Calu3 (cell line): ENCODE measurements at places on chromosomes 7 and 10.

GRCh38 chr7:89265631-89266030, 470.1 kb upstream of the TEX47 start:
- DNase-seq, result no peak

GRCh38 chr10:17064435-17064834, 65.2 kb downstream of the CUBN start:
- no peak for DNase-seq

- DNase-seq, result no peak
These were observed 205.2 kb downstream of the SEC23IP start for GRCh38 chr10:120097766-120098165.

DNA sequence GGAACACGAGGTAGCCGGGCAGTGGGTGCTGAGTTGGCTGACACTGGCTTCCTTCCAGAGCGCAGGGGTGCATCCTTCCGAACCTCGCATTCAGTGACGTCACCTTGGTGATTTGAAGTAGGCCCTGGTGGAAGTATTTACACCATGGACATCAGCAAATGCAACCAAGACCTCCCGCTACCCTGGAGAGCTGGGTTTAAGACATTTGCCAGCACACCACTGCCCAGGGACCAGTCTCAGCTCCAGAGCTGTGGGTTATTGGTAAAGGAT, 106.4 kb upstream of the GPR26 start:
- DNase-seq, result no peak

DNA sequence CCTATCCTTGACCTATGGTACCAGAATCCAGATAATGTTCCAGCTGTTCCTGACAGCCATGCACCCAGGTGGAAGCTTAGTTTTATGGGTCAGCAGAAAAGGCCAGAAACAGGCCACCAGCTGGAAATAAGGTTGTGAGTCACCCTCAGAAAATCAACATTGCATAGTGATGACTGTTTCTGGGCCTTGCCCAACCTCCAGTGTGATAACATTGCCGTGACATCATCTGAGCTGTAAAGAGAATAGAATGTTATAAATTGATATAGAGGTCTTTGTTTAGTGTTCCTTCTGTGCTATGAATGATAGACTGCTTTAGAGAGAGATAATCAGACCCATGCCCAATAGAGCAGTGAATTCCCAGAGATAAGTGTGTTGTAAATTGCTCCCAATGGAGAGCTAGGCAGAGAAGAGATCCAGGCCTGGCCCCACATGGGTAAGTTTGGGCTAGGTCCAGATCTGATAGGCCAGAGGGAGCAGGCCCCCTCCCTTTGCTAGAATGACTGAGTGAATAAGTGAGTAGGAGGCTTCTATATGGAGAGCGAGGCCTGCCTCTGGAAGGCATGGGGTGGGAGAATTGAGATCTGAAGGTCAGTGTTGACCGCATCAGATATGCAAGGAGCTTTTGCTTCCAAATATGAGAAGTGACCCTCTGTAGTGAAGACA, 14.2 kb upstream of the HPS1 start:
- peak; percentile 51 for DNase-seq

DNA sequence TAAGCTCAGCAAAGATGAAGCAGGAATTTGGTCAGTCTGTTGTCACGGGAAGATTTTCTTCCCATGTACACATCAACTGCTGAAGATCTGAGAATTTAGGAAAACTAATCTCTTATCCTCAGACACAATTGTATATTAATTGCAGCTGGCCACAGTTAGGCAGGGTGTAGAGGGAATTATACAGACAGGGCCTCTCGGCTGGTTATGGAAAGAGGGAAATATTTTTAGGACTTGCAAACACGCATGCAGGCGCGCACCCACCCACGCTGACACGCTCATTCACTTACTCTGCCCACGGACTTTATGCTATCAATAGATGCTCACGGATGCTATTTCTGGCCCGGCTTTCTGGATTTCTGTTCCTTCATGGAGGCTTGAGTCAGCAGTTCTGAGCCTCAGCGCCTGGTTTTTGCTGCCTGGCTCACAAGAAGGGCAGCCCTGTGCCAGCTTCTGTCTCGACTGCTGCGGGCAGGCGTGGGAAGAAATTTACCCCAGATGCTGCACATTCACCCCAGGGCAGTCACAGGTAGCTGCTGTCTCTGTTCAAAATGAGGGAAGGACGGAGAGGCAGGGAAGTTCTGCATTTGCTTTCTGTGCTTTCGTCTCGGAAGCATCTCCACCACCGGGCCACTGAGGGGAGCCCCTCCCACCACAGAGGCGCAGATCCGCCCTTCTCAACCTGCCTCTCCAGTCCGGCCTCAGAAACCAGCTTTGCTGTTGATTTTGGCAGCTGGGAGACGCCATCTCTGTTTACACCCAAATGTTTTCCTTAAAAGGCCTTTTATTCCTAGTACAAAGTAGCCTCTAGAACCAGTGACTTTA, 116.3 kb upstream of the BTBD16 start:
- DNase-seq, result no peak

GRCh38 chr7:106914018-106914607, 49.0 kb downstream of the PIK3CG start:
- DNase-seq, result no peak

GRCh38 chr10:34651416-34652195, 163.5 kb downstream of the PARD3 start:
- no peak for DNase-seq

GRCh38 chr7:54814401-54814800, 55.4 kb upstream of the SEC61G start:
- DNase-seq, result no peak

GRCh38 chr10:106931159-106931852, 233.2 kb downstream of the SORCS1 start:
- DNase-seq, result no peak

DNA sequence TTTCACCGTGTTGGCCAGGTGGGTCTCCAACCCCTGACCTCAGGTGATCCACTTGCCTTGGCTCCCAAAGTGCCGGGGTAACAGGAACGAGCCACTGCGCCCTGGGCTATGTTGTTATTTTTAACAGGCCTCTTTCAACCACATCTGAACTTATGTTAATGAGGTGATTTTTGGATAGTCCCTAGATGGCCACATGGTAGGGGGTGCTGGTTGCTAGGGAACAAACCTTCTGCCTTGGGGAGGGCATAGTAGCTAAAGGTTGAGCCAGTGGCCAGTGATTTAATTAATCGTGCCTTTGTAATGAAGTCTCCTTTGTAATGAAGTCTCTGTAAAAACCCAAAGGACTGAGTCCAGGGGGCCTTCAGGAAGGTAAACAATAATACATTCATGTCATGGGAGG, 9.1 kb downstream of the COMTD1 start:
- DNase-seq, result no peak

DNA sequence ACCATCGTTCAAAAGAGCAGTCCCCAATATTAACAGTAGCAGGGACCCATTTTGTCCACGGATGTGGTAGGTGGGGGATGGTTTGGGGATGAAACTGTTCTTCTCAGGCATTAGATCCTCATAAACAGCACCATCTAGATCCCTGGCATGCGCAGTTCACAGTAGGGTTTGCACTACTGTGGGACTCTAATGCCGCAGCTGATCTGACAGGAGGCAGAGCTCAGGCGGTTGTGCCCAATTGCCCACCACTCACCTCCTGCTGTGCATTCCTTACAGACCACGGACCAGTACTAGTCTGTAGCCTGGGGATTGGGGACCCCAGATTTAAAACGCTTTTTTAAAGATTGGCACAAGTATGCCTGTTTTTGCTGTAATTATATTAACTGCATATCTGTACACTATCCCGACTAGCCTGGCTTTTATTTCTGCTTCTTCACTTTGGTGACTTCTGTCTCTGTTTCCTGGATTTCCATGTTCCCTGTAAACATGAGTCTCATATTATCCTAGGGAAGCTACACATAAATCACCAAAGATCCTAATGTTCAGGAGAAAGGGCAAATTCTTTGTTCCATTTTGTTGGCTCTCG, 163.3 kb upstream of the AKR1E2 start:
- DNase-seq, result peak; percentile 67

- DNase-seq, result no peak
These were observed 174.4 kb upstream of the PCLO start for GRCh38 chr7:83337050-83337449.

DNA sequence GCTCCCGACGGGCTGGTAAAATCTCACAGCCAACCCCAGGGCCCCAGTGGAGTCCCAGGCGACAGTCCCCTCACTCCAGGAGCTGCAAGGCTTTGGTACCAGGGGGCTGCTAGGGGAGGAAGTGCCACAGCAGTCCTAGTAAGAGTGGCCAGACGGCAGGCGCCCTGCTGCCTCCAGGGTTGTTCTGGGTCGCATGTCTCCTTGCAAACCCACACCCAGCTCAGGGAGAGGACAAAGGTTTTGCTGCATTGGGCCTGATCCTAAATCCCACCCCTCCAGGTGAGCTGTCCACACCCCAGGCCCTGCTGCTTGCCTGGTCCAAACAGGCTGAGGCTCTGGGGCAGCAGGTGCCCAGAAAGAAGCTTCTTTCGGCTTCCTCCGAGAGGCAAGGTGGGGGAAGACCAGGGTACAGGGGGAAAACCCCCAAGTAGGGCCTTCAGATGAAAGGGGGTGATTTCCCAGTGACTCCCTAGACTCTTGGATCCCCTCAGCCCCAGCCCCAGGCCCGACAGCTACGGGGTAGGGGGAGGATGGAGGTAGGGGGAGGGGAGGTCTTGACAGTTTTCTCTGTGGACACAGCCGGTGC, 4.2 kb upstream of the KCP start:
- DNase-seq, result no peak

DNA sequence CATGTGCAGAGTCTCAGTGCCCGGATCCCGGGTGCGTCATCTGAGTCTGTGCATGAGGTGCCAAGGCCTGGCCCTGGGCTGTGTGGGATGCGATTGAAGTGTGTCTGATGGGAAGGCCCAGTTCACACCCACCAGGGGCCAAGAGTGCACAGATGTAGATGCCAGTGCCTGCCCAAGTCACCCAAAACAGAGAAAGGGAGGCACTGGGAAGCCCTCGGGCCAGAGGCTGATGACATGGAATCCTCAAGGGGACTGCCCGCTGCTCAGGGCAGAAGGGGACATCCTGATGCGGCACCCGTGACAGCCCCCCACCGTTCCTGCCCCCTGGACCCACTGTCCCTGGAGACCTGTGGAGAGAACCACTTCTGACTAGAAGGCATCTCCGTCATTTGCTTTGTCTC, 72.2 kb upstream of the ZNF479 start:
- DNase-seq, result no peak

GRCh38 chr10:115001506-115002381, 63.7 kb downstream of the TRUB1 start:
- DNase-seq, result no peak

GRCh38 chr7:51356849-51357516, 40.4 kb upstream of the COBL start:
- no peak for DNase-seq

- DNase-seq, result no peak
These were observed 123.6 kb downstream of the NPTX2 start for GRCh38 chr7:98740643-98741042.

DNA sequence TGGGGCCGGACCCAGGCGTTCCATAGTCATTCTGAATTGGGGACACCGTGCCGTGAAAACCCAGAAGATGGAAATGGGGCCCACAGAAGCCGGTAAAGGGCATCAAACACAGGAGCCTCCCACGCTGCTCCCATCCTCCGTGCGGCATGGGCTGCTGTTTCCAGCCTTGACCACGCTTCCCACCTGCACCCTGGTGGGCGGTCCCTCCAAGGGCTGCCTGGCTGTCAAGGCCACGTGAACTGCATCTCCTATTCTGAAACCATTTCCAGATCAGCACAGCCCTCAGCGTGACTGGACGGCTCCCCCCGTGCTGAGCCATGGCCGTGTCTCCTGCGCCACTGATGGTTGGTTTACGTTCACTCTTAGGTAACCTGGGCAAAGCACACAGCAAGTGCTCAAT, 14.1 kb downstream of the CFAP46 start:
- DNase-seq, result no peak

DNA sequence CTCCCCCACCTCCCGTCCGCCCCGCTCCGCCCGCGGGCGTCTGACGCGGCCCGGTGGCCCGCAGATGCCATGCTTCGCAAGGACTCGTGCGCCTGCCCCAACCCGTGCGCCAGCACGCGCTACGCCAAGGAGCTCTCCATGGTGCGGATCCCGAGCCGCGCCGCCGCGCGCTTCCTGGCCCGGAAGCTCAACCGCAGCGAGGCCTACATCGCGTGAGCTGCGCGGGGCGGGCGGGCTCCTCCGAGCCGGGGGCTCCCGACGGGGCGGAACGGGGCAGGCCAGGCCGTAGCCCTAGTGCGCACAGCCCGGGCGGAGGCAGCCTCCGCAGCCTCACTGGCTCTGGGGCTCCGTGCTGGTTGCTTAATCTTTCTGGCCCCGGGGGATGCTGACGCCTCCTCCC, 2.8 kb downstream of the ASIC3 start:
- DNase-seq, result no peak

- peak; percentile 84 for DNase-seq
These were observed at the start of gene IGFBP3 for GRCh38 chr7:45920502-45921380. IGFBP3 (minus strand) TSS chr7:45921272; CDS start chr7:45921140, 132 bp downstream.

- DNase-seq, result no peak
These were observed 62.9 kb upstream of the FAM180A start for GRCh38 chr7:135811506-135811905.

DNA sequence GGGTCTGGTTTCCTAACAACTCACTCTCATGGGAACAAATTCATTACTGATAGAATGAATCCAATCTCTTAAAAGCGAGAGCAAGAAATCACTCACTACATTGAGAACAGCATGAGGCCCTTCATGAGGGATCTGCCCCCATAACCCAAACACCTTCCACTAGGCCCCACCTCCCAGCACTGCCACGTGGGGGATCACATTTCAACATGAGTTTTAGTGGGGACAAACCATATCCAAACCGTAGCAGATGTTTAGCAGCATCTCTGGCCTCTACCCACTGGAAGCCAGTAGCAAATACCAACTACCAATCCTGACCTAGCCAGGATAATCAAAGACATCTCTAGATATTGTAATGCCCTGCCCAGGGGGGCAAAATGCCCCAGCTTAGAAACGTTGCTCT, 243.9 kb downstream of the ARHGAP21 start:
- DNase-seq, result no peak
